Cerebellar cortex (tissue), 1 donor: ENCODE measurements at places on chromosomes 16 and 17.

GRCh38 chr17:2854143-2855055 lies 58.2 kb downstream of the RAP1GAP2 start:
- peak; percentile 35 for DNase-seq

DNA sequence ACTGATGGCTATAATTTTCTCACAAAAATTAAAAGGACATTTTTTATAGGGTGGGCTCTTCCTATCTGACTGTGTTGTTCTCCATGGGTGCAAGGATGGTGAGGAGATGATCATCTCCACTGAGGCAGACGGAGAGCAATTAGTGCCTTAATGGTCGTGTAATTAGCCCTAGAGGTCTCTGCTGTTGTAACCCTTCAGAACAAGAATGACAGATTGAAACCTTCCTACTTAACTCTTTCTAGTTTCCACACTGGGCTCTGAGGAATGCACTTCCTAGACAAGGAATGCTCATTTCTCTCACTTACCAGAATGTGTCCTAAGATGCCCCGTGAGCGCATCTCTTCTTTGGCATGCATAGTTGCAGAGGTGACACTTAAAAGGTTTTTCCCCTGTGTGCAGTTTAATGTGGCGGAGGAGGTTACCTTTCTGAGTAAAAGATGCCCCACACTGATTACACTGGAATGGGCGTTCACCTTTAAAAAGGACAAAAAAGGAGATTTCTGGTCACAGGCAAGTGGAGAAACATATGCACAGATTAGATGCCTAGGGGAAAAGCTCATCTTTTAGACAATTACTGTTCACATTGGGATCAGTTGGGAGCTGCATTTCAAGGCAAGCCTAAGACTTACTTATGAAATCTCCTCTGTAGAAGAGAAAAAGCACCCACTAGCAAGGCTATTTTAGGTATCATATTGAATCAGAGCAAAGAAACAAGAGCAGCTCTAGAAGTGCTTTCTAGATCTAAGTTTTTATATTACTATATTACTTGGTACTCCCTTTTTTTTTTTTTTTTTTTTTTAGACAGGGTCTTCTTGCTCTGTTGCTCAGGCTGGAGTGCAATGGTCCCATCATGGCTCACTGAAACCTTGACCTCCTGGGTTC lies 53.6 kb downstream of the GRB7 start:
- DNase-seq: no peak

GRCh38 chr17:10521949-10522348 lies 3.6 kb upstream of the MYH1 start:
- DNase-seq: no peak

DNA sequence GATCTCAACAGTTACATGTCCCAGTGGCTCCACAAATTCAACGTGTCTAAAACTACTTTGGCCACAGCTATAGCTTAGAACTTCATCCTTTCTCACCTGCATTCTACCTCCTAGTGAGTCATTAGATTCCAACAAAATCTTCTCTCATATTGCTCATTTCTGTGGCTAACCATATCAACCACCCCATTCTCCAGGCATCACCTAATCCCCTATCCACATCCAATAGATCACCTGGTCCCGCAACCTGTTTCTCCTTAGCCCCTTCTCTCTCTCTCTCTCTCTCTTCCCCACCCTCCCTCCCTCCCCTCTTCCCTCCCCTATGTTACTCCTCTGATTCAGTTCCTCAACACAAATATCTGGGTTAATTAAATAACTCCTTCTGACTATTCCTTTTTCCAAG lies 64.6 kb downstream of the ANKFN1 start:
- no peak for DNase-seq

DNA sequence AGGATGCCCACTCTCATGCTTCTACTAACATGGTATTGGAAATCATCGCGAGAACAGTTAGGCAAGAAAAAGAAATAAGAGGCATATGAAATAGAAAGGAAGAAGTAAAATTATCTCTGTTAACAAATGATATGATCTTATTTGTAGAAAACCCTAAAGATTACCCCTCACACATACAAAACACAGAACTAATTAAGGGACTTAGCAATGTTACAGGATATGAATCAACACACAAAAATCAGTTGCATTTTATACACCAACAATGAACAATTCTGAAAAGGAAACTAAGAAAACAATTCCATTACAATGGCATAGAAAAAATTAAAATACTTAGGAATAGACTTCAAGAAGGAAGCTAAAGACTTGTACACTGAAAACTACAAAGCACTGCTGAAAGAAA lies 2.7 kb upstream of the CAPNS2 start:
- DNase-seq: no peak

DNA sequence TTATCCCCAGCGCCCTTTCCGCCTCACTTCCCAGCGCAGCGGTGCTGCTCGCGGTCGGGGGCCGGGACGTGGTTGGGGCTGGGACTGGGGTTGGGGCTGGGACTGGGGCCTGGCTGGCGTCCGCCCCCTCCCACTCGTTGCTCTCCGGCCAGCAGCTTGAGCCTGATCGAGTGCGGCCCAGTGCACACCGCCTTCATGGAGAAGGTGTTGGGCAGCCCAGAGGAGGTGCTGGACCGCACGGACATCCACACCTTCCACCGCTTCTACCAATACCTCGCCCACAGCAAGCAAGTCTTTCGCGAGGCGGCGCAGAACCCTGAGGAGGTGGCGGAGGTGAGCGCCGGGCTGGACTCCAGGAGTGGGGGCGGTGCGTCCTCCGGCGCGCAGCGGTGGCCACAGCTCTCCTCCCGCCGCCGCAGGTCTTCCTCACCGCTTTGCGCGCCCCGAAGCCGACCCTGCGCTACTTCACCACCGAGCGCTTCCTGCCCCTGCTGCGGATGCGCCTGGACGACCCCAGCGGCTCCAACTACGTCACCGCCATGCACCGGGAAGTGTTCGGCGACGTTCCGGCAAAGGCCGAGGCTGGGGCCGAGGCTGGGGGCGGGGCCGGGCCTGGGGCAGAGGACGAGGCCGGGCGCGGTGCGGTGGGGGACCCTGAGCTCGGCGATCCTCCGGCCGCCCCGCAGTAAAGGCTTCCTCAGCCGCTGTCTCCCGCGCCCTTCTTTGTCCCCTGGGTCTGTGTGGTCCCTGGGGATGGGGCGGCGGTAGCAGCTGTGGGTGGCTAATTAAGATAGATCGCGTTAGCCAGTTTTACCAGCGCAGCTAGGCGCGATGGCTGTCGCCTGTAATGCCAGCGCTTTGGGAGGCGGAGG lies 1.8 kb downstream of the HSD17B1 start:
- DNase-seq: peak; percentile 84

GRCh38 chr16:48535831-48536613 lies 74.0 kb downstream of the N4BP1 start:
- DNase-seq: no peak

DNA sequence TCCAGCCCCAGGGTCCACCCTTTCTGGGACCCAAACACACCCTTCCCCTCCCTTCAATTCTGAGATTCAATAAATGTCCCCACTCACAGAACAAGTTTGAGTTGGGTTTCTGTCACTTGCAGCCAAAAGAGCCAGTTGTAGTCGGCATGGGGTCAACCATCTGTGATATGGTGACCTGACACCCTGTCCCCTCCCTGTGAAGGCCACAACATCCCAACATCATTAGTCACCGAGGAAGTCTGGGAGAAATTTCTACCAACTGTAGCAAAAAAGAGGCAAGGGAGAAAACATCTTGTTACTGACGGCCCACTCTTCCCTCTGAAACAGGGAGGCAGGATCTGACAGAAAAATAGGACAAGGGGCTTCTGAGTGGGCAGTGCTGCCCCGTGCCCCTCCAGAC lies 638 bp upstream of the LYZL6 start:
- no peak for DNase-seq

DNA sequence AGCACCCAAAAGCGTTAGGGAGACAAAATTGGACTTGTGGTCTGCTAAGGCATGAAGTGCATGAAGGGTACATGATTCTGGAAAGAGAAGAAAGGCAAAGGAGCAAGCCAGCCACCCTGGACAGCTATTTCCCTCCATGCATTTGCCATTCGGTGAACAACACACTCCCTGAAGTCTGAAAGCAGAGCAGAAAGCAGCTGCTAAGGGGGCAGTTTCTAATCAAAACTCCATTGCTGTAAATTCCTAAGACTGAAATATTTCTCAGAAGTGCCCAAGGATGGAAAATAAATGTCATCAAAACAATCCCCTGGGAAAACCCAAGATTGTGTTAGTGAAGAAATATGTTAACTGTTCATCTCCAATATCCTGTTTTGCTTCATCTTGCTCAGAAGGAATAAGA lies 44.3 kb downstream of the PMP22 start:
- no peak for DNase-seq

GRCh38 chr16:56370875-56371659 lies 54.3 kb downstream of the AMFR start:
- DNase-seq: no peak

DNA sequence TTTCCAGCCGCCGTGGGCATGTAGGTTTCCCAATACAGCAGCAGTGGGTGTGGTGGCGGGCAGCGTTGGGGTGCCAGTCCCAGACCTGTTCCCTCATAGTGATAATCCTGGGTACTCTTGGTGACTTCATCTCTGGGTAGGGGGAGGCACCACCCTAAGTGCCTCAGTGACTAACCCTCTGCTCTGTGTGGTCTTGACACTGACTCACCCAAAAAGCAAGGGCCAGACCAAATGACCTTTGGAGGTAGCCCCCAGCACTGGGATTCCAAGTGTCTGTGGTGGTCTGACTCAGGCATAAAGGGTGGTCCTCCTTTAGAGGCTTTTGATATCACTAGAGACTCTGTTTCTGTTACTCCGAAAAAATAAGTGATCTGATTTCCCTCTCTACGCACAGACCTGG lies 908 bp downstream of the CALB2 start:
- no peak for DNase-seq

GRCh38 chr17:68972119-68972704 lies 17.0 kb upstream of the ABCA8 start:
- DNase-seq: peak; percentile 24

DNA sequence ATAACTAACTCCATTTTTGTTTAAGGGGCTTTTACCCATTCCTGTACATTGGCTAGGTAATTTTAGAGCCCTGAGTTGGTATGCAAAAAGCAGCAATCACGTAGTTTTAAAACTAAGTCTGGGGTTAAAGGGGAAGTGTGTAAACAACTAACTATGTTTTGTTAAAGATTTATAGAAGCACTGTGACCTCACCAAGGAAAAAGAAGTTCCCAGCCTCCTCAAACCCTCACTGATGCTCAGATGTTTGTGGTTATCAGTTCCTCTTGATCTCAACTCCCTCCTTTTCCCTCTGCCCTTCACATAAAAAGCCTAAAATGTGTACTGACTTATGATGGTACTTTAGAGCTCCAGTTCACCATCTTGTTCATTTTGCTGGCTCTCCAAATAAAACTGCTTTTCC lies 119.9 kb upstream of the IRX6 start:
- DNase-seq: no peak

DNA sequence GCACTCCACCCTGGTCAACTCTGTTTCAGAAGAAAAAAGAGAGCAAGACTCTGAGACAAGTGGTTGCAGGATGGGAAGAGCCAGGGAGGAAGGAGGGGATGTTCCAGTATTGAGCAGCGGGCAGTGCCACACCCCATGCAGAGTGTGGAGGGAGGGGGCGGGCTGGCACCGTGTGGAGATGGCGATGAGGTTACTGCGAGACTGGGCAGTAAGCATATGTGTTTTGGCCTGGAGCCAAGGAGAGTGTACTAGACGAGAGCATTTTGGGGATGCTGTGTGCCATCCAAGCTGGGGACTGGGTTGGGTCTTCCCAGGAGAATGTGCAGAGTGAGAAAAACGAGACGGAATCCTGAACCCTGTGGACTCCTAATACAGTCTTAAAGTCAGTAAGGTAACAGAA lies 3.4 kb downstream of the TBC1D24 start:
- DNase-seq: no peak

- no peak for DNase-seq
Measured at GRCh38 chr16:58098207-58099096, 30.7 kb downstream of the CFAP20 start.

DNA sequence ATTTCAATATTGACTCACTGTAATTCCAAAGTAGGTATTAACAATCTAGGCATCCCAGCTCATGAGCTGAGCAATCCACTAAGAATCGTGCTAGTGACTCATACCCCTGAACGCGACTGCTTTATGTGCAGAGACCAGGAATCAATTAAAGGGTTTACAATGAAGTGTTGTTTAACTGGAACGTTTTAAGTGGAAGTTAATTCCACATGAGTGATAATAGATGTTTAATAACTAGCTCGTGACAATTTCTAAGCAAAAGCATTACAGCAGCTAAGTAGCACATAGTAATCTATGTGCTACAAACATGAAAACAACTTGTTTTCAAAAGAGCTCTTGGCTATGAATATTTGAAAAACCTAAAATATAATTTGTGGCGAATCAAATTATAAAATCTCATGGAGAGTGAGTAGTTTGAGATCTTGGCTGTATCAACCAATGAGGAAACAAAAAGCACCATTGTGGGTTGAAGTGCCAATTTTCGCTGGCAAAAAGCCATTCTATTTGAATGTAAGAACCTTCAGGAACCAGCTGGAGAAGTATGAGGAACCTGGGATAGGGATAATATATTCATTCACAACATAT lies 9.4 kb downstream of the GJC1 start:
- DNase-seq: peak; percentile 52

- DNase-seq: no peak
Measured at GRCh38 chr16:81307770-81308169, 7.0 kb upstream of the GAN start.

DNA sequence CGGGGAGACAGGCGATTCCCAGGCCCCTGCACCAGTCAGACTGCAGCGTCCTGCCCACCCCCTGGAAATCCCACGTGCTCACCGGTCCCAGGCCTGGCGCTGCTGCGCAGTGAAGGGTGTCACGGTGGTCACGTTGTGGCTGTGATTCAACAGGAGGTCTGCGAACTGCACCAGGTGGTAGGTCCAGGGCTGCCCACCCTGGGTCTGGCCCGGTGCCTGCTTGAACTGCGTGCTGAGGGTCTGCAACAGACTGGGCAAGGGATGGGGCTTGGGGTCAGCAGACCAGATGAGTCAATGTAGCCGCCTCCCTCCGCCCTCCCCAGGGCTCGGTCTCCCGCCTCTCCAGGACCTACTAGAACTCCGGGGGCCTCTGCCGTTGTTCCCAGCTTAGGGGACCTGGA lies 7.1 kb downstream of the MYBBP1A start:
- DNase-seq: no peak

- DNase-seq: no peak
Measured at GRCh38 chr16:22394121-22394520, 19.7 kb upstream of the CDR2 start.

DNA sequence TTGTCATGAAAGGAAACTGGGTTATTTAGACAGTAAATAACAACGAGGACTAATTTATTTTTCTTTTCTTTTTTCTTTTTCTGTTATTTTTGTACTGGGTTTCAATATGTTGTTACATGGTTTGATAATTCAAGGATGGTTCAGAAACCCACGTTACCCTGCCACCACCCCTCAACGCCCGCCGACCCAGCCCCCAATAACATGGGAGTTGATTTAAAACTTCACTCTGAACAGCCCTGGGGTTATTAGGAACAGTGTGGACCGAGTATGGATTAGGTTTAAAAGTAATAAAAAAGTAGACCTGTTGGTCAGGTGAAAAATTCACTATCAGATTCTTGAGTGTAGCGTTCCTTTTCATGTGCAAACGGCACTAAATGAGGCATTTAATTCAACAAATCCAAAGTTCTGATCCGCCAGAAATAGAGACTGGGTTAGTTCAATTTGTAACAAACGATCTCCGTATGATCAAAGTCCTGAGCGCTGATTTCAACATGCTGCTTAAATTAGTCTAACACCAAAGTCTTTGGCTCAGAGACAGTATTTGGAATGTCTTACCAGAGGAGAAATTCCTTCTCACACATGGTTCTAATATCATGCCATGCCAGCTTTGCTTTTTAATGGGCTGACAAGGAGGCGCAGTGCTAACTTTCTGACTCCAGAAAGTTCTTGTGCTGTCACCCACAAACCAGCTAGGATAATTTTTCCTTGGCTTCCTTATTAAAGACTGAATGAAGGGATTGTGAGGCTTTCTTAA lies 173.1 kb upstream of the IRX3 start:
- DNase-seq: no peak

- no peak for DNase-seq
Measured at GRCh38 chr16:89084814-89085612, 8.6 kb upstream of the ACSF3 start.
